Stimulated activated CD8-positive, alpha-beta memory T cell treated with anti-CD3 and anti-CD28 coated beads, Interleukin-4, amount 100 ng/mL, for 1 hour (primary cell): ENCODE measurements at places on chromosomes 6 and 20.

DNA sequence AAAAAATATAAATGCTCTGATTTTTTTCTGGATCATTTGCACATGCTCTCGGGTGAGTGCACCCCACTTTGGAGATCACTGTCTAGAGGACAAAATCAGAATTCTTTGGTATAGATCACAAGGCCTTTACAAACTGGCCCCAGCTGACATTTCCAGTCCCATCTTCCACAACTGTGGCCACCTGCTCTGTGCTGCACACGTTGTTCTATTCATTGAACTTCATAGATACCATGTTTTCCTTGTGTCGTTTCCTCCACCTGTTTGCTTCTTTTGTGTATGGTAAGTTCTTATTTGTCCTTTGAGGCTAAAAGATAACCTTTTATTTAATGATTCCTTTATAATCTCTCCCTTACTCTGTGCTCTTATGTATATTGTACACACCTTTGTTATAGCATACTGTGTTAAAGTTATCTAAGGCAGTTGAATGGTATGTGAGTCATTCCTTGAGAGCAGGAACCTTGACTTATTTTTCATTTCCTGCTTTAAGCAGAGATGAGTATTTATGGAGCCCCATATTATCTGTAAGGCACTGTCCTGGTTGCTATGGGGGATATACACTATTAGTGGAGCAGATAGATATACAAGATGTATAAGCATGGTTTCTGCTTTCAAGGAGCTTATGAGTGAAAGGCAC, 12.0 kb upstream of the SLC17A5 start:
- no peak for DNase-seq

GRCh38 chr6:25660512-25660911, 8.5 kb downstream of the SCGN start:
- DNase-seq: no peak

DNA sequence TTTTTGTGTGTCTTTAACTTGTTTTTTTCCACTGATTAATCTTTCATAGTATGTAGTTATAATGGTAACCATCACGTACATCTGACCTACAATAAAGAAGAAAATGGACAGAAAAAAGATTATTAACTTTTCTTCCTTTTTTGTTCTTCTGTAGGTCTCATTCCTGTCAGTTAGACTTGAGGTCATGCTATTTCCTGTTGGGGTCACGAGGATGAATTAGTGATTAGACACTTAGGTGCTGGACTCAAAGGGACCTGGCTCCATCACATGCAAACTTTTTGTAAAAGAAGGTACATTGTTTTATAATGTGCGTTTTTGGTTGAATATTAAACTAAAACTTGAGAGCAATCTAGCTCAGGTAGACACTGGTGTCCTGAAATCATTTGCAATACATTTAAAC, 14.8 kb downstream of the MARCKS start:
- DNase-seq: no peak

DNA sequence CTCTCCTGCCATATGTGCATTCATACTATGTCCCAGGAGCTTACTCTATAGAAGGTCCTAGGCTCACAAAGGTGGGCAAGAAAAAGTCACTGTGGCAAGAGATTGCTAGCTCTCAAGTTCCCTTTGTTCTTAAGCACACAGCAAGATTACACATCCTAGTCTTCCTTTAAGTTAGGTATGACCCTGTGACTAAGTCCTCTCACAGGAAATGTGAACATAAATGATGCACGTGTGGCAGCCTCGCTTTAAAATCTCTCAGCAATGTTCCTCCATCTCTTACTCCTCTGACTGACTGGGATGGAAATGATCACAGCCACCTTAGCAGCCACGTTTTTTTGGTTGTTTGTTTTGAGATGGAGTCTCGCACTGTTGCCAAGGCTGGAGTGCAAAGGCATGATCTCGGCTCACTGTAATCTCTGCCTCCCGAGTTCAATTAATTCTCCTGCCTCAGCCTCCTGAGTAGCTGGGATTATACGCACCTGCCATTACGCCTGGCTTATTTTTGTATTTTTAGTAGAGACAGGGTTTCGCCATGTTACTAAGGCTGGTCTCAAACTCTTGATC, 35.7 kb upstream of the HAO1 start:
- no peak for DNase-seq
